ENCODE measurements at places on chromosomes 7 and 10.

DNA sequence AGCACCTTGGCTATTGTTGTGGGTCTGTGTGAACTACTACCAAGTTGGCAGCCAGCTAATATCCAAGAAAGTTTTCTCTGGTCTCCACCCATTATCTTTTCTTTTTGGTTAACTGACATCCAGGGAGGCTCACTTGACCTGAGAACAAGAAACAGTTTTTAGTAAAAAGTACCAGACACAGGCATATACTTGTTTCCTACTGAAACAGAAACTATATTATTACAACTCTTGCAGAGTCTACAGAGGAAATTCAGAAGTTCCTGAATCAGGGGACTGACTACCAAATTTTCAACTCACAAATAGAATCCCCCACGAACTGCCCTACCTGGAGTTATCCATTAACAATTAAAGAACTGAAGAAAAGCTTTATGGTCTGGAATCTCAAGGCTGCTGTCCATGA is 168.9 kb downstream of the KCND2 start:
- no peak for DNase-seq

DNA sequence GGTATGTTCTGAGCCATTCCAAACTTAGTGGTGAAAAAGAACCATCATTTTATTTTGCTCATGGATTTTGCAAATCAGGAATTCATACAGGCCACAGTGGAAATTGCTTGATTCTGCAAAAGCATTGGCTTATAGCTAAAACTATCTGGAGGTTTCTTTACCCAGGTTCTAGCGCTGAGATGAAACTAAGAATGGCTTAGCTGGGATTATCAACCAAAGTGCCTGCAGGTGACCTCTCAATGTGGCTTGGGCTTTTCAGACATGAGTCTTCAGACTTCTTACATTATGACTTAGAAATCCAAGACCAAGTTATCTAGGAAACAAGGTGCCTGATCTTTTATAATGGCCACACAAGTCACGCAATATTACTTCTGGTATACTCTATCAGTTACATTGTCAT is 140.1 kb downstream of the HGF start:
- no peak for DNase-seq

DNA sequence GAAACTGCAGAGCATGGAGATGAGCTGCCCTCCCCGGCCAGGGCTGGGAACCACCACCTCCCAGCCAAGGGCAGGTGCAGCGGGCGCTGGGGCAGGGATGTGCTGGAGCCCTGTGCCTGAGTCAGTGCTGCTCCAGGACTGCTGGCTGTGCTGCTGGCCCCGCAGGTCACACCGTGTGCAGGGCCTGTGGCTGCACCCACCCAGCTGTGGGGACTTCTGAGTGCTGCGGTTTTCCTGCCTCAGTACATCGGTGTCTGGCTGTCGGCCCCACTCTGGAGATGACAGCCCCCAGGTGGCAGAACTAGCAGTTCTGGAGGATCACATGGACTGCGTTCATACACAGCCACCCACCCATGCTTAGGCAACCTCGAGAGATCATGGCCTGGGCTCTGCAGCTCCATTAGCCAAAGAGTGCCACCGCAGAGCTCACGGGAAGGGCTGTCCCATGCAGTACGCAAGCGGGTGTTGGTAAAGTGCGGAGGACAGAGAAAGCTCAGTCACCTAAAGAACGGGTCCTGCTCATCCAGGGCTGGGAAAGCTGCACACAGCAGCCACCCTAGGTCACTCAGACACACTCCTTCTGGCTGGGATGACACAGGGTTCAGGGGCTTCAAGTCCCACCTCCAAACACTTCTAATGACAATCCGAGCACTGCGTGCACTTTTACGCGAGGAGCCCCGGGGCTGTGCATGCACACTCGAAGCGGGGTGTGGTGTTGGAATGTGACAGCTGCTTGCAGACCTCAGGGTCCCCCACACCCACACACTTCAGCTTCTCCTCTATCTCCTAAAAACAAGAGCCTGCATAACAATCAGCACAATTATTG is 198.1 kb upstream of the PPP2R2D start:
- DNase-seq, result no peak

DNA sequence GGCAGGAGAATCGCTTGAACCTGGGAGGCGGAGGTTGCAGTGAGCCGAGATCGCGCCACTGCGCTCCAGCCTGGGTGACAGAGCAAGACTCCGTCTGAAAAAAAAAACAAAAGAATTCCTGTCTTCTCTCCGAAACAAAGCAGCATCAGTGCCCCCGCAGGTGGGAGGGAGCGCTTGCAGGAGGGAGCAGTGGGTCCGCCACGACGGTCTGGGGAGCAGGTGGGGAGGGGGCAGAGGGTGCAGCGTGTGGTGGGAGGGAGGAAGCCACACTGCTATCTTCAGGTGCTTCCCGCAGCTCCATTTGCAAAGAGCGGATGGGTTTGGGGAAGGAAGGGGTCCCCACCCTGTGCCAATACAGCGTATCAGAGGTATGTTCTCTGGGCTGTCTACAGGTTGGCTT is 31.7 kb downstream of the LIMK1 start:
- DNase-seq, result no peak

DNA sequence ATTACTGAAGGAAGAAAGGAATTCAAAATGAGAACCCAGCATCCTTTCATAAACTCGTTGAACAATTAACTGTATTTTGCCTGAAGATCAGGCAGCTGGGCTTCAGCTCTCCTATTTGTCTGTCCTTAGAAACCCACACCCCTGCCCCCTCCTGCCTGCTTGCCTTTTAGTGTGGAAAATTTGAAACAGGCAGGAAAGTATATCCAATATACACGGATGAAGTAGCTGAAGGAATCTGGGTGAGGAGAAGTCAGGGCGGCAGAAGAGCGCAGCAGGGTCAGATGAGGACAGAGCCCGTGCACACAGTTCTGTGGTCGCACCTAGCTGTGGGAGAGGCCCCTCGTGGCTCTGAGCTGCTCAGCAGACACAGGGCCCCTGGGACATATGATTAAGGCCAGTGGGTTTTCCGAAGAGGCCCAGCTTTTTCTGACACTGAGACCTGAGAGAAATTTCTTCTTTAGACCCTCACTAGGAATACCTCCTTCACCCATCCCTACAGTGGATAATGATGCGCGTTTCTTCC is 87.9 kb downstream of the ACTR3B start:
- DNase-seq, result no peak

DNA sequence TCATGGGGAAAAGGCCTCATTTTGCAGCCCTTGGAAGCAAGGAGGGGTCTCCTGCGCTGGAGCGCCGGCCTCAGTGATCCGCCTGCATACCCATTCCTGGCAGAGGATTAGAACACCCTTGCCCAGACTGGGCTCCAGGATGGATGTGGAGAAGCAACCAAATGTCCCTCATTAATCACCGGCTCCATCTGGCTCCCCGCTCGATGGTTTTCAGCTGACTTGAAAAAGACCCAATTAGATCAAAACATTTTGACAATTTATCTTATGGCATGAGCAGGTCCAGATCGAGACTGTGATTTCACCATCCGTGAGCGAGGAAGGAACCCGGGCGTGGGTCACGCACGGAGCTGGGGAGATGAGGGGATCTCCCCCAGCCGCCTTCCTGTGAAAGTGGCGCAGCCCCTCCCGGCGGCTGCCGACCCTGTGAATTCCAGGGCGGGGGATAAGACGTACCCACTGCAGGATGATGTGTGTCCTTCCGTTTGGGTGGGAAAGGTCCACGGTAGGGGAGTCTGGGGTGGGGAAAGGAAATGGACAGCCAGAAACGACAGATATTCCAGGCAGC is 141.6 kb downstream of the EMX2 start:
- no peak for DNase-seq

GRCh38 chr7:3912291-3912690 is 611.2 kb downstream of the SDK1 start:
- DNase-seq, result no peak

- no peak for DNase-seq
Observed at GRCh38 chr10:47349516-47349915, 1.4 kb downstream of the RBP3 start.

- no peak for DNase-seq
Observed at GRCh38 chr7:94261067-94261466, 133.6 kb upstream of the COL1A2 start.

GRCh38 chr10:15879058-15879457 is 18.8 kb upstream of the MINDY3 start:
- DNase-seq, result no peak

DNA sequence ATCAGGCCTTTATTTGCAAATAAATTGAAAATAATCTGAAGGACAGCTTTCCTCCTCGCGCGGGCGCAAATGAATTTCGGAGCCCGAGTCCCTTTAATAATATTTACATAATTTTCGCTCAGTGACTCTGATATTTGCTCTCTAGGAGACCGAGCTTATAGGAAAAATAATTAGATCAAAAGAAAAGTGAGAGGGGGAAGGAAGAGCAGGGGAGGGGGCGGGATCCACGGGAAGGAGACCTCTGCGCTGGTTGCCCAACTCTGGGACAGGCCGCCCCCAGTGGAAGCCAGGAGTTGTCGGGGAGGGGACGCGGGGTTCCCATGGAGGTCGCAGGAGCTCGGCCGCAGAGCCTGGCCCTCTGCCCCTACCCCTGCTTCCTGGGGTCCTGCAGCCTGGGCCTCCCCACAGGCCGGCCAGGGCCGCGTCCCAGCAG is 5.8 kb downstream of the UNCX start:
- DNase-seq, result no peak

Data from stimulated activated CD4-positive, alpha-beta T cell treated with anti-CD3 and anti-CD28 coated beads, Interleukin-15, amount 100 ng/mL, for 1 hour (primary cell).